ENCODE measurements at places on chromosomes 5 and 9.

- DNase-seq, result no peak
Measured at GRCh38 chr9:133944746-133945135, 47.4 kb downstream of the VAV2 start.

DNA sequence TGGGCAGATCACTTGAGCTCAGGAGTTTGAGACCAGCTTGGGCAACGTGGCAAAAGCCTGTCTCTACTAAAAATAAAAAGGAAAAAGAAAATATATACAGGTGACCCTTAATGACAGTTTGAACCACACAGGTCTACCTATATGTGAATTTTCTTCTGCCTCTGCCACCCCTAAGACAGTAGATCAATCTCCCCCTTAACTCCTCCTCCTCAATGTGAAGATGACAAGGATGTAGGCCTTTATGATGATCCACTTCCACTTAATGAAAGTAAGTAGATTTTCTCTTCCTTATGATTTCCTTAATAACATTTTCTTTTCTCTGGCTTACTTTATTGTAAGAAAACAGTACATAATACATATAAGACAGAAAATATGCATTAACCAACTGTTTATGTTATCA is 3.4 kb downstream of the AKNA start:
- no peak for DNase-seq

GRCh38 chr9:70406434-70406862 is 8.0 kb downstream of the KLF9 start:
- DNase-seq, result no peak

DNA sequence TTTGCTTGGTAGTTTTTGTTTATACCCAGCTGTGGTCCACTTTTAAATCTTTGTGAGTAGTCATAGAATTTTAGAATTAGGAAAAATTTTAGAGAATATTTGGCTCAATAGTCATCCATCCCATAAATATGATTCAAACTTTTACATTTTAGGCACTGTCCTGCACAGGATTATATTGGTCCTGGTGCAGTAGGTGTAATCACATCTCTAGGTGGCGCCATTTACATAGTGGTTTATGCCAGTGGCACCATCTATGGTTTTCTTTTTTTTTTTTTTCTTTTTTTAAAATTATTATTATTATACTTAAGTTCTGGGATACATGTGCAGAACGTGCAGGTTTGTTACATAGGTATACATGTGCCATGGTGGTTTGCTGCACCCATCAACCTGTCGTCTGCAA is 260.7 kb upstream of the KCNN2 start:
- DNase-seq, result no peak

DNA sequence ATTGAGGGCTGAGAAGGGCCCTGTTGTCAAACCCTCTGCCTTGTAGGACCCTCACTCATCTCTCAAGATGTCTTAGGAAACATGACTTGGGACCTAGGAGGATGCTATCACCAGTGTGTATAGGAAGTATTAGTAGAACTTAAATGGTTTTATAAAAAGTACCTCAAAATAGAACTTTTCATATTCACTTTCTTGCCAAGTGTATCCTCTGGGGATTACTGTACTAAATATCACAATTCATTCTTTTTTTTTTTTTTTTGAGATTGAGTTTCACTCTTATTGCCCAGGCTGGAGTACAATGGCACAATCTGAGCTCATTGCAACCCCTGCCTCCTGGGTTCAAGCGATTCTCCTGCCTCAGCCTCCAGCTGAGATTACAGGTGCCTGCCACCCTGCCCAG is 56.2 kb downstream of the ARHGEF28 start:
- no peak for DNase-seq

DNA sequence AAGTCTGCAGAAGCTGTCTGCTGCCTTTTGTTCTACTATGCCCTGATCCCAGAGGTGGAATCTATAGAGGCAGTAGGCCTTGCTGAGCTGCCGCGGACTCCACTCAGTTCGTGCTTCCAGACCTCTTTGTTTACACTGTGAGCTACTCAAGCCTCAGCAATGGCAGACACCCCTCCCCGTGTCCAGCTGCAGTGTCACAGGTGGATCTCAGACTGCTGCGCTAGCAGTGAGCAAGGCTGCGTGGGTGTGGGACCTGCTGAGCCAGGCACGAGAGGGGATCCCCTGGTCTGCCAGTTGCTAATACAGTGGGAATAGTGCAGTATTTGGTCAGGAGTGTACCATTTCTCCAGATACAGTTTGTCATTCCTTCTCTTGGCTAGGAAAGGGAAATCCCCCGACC is 99.6 kb downstream of the SLCO4C1 start:
- no peak for DNase-seq

DNA sequence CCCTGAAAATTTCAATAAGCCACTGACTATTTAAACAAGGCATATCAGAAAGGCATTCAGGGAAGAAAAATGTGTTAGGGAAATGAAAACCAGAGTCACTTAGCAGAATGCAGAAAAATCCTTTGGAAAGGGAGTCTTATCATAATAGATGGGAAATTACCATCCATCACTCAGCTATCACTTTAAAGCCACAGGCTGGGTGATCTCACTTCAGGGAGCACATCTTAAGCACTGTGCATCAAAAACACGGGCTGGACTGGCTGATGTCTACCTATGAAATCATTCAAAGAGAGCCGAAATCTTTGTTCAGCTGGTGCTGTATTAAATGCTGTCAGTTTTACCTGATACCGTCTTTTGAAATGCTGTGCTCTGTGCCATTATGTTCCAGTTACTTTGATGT is 73.5 kb downstream of the C9orf57 start:
- DNase-seq, result no peak

- DNase-seq, result no peak
Measured at GRCh38 chr5:88785746-88786565, 97.0 kb downstream of the MEF2C start.

DNA sequence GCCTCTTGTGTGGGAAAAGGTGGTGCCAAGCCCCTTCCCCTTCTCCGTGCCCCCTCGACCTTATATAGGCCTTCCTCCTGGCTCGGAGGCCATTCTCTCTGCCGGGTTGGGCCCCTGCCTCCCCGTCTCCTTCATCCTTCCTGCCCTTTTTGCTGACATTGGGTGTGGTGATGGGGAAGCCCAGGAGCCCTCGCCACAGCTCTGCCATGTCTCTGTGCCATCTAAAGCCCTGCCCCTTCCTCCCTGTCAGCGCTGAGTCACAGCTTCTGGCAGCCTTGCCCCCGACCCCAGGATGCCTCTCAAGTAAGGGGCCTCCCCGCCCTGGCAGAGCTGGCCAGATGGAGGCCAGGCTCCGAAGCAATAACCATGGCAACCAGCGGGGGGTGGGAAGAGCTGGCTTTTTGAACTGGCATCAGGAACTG is 30.4 kb downstream of the JADE2 start:
- no peak for DNase-seq

DNA sequence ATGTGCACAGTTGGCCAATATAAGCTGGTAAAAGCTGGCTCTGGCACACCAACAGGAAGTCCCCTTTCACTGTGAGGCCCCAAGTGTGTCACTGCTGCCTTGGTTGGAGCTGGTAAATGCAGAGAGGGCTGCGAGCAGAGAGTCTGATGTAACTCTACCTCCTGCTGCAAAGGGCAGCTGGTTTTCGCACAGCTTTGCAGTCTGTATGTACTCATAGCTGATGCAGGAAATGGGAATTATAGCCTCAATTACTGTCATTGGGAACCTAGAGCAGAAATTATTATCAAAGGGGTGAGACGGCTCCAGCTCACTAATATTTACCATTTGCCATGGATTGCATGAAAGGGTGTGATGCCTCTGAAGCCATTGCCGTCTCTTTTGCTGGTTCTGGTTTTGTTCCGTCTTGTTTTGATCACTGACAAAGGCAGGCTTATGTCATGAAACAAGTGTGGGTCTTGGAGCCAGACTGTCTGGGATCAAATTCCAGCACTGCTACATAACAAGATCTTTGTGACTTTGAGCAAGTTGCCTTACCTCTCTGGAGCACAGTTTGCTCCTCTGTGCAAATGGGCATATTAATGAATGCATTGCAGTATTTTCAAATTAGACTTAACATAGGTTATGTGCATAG is 124.3 kb upstream of the SLC25A48 start:
- DNase-seq, result no peak

- no peak for DNase-seq
Measured at GRCh38 chr5:105331558-105331957, 1769.0 kb upstream of the NUDT12 start.

- DNase-seq, result peak; percentile 12
Measured at GRCh38 chr5:172106511-172107356, 81.3 kb downstream of the STK10 start.

- no peak for DNase-seq
Measured at GRCh38 chr5:86838083-86838482, 220.3 kb downstream of the COX7C start.

GRCh38 chr5:119315516-119315949 is 40.3 kb upstream of the TNFAIP8 start:
- DNase-seq, result peak; percentile 49

DNA sequence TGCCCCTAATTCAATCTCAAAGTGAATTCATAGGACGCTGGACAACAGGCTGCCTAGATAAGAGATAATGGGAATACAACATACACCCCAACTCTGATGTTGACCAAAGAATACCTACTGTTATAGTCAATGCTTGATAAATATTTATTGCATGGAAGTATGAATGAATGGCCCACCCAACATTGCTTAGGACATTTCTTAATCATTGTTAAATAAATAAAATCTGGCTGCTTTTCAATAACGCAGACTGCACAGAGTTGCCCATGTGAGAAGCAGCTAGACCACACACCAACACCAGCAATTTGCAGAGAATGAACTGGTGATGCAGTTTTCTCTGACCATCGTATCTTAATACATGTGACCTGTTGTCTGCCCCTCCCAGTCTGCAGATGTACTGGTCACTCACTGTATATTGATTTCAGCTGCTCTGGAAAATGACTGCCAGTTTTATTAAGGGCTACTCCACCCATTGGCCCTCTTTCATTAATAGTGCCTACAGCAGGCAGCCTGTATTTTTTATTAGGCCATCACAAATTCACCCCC is 236.2 kb upstream of the WWC1 start:
- DNase-seq, result no peak

DNA sequence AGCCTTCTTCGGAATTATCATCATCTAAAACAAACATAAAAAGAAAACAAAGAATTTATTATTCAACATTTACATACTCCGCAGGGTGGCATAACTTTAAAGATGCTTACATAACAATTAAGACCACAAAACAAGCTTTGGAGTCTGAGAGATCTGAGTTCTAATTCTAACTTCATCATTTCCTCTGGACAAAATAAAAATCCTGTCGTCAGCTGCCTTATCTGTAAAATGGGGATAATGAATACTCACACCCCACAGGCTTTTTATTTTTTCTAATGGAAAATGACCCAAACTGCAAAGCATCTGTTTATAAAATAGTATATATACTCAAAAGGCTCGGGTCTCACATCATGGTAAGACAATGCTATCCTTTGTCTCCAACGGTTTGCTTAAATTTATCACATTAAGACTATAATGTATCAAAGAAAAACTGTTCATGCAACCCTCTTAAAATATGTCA is 4.3 kb downstream of the ARRDC3 start:
- DNase-seq, result no peak

DNA sequence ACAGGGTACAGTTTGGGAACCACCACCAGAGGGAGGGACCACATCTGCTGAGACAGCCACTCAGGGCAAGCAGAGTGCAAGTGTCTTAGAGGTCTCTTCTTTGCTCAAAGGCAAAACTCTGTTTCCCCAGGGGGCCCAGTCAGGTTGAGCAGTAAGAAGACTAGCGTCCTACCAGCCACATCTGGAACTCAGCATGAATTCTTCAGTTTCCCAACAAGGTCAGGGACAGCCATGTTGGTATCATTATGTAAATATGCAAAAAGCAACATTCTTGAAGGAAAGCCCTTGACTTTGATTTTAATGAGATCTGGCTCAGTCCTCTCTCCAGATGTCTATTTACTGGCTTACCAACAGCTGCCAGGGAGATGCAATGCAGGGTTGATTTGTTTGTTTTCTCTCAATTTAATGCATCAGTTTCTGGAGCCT is 46.7 kb downstream of the TGFBI start:
- DNase-seq, result no peak

- no peak for DNase-seq
Measured at GRCh38 chr9:80954521-80954920, 734.8 kb downstream of the TLE1 start.

- no peak for DNase-seq
Measured at GRCh38 chr5:15510831-15511230, 10.9 kb downstream of the FBXL7 start.

DNA sequence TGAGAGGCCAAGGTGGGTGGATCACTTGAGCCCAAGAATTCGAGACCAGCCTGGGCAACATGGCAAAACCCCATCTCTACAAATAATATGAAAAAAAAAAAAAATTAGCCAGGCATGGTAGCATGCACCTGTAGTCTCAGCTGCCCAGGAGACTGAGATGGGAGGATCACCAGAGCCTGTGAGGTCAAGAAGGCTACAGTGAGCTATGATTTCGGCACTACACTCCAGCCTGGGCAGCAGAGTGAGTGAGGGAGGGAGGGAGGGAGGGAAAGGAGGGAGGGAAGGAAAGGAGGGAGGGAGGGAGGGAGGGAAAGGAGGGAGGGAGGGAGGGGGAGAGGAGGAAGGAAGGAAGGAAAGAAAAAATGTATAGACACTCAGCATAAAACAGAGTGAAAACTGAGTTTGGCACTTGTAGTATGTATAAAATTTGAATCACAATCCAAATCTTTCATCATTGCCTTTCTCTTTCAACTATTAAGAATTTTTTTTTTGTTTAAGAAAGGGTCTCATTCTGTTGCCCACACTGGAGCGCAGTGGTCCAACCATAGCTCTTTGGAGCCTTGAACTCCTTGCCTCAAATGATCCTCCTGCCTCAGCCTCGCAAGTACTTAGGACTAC is 27.8 kb downstream of the SERINC5 start:
- no peak for DNase-seq

DNA sequence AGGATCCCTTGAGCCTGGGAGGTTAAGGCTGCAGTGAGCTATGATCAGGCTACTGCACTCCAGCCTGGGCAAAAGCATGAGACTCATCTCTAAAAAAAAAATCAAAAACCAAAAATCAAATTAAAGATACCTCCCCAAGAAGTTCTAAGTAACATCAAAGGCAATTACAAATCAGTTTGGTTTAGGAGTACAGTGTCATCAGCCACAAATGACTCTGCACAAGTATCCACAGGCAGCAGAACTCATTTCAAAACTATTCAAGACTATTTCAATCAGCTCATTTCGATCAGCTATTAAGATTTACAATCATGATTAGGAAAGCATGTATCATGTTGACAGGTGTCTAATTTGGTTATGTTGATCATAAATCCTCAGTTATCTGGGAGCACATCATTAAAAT is 19.1 kb downstream of the TRMO start:
- no peak for DNase-seq

- DNase-seq, result no peak
Measured at GRCh38 chr9:11016081-11016480, 403.3 kb upstream of the PTPRD start.

DNA sequence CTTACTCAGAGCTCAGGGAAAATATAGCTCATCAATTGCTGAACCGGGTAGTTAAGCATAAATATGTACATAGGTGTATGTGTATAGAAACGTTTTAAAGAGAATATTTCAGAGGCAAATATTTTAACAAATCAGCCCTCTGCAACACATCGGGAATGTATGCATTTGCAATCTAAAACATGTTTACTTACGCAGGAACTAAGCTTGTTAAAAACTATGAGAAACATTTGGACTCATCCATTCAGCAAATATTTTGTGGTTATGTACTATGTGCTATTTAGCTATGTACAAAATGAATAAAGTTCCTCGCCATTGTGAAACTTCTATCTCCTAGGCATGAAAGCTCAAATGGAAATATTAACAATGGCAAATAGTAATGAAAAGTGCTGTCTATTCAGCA is 469.9 kb downstream of the ARHGEF28 start:
- no peak for DNase-seq

GRCh38 chr9:36037549-36038122 is 923 bp downstream of the RECK start:
- no peak for DNase-seq
